Ammon's horn (tissue), 1 donor: ENCODE measurements at places on chromosomes 7 and 10.

DNA sequence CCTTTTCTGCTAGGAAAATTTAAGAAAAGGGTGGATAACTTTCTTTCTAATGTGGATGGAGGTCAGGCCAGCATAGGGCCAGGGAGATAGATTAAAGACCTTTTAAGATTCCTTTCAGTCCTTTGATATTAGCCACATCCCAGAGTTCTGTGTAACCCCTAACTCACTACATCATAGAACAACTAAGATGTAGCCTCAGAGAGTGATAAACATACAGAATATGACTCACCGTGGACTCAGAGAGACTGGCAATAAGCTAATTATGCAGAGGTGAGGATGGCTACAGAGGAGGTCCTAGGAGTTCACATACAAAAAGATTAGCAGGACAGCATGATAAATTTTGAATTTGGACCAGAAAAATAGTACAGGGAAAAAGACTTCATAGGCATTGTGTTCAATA lies 141.0 kb downstream of the AOAH start:
- DNase-seq, result no peak

DNA sequence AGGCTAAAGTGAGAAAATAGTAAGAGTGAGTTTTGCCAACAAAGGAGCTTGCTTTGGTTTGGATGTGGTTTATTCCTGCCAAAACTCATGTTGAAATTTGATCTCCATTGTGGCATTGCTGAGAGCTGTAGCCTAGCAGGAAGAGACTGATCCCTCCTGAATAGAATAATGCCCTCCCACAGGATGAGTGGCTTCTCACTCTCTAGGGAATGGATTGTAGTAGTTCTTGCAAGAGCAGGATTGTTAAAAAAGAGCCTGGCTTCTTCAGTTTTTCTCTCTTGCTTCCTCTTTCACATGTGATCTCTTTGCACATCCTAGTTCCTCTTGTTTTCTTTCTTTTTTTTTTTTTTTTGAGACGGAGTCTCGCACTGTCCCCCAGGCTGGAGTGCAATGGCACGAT lies 34.4 kb downstream of the ASAH2 start:
- DNase-seq, result no peak

GRCh38 chr10:91311601-91312381 lies 91.3 kb downstream of the PCGF5 start:
- DNase-seq, result no peak

DNA sequence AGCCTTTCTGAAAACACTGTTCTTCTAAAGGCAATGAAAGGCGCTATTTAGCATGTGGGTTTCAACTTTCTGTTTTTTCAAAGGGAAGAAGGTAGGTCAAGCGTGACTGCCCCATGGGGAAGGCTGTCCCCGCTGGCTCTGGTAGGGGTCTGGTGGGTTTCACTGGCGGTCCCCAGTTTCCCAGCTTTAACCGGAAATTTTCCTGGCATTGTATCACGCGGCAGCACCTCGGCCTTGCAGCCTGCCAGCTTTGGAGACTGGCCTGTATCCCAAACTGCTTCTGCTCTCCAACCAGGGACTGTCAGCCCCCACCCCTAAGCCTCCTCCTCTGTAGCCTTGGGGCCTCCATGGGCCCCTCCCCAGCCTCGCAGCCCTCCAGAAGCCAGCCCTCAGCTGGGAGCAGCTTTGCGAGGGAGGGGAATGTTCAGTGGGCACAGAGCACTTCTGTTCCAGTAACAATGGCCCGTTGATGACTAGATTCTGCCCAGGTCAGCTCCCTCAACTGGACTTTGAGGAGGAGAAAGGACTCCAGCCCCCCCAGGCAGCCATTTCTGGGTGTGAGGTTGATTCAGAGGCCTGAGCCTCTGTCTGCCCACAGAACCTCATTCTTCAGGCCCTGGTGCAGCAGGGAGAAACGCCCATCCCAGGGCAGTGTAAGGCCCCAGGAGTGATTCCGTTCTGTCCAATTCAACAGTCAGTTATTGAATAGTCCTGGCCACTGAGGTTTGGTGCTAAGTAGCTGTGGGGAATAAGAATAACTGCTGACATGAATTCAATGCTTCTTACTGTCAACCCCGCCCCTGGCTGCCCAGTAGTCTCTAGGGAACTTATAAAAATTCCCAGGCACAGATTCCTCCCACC lies 17.1 kb downstream of the CHST3 start:
- DNase-seq, result peak; percentile 98

DNA sequence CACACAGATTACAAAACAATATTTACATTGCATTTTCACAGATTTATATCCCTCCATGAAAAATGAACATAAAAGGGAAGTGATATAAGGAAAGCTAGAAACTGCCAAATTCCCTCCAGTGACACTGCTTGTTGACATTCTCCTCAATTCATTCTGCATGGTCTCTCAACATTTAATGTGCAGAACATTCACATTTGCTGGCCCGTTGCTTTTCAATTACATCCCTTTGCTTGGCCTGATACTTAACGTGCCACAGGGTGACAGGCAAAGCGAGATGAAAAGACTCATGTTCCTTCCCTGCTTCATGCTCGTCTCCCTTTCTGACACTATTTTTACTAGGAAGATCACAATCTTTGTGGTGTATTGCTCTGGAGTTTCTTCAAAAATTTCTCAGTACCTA lies 1019.7 kb upstream of the LRRN3 start:
- DNase-seq, result no peak

DNA sequence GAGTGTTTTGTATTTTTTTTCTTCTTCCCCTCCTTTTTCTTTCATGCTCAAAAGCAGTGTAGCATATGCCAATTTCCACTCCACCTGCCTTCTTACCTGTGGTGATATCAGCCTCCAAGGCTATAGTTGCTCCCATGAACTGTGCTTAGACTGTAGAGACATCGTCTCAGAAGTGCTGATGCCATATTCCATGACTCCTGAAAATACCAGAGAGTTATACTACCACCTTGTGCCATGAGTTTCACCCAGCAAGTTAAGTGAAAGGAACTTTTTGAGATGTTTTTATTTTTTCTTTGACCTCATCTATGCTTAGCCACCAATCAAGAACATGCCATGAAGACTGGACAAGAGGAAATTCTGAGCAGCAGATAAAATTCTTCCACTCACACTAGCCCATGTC lies 142.8 kb upstream of the SEMA3E start:
- DNase-seq, result no peak

DNA sequence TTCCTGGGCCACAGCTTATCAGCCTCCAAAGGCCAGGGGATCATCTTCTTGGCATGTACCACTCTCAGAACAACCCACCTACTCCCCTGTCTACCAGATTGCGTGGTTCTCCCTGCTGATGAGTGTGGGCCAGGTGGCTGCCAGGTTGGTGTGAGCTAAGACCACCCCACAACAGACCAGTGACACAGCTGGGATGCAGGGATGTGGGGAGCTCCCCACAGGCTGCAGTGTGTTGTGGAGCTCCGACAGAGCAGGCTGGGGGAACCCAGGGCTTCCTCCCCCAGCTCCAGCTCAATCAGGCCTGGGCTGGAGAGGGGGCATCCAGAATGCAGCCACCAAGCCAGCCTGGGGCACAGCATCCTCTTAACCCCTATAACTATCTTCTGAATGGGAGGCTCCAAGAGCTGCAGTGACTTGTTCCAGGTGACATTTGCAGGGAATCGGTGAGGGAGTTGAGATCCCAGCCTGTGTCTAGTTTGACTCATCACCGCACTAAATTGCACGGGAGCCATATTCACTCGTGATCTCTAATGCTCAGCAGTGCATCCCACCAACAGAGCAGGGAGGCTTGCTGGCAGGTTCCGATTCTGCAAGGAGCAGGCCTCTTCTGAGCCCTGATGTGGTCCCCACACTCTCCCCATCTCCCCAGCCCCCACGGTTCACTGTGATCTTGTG lies 596 bp upstream of the GDF2 start:
- DNase-seq, result no peak

GRCh38 chr7:98774884-98775283 lies 94.9 kb downstream of the TMEM130 start:
- no peak for DNase-seq

- peak; percentile 64 for DNase-seq
Measured at GRCh38 chr10:110495731-110496552, 1.8 kb upstream of the DUSP5 start.

DNA sequence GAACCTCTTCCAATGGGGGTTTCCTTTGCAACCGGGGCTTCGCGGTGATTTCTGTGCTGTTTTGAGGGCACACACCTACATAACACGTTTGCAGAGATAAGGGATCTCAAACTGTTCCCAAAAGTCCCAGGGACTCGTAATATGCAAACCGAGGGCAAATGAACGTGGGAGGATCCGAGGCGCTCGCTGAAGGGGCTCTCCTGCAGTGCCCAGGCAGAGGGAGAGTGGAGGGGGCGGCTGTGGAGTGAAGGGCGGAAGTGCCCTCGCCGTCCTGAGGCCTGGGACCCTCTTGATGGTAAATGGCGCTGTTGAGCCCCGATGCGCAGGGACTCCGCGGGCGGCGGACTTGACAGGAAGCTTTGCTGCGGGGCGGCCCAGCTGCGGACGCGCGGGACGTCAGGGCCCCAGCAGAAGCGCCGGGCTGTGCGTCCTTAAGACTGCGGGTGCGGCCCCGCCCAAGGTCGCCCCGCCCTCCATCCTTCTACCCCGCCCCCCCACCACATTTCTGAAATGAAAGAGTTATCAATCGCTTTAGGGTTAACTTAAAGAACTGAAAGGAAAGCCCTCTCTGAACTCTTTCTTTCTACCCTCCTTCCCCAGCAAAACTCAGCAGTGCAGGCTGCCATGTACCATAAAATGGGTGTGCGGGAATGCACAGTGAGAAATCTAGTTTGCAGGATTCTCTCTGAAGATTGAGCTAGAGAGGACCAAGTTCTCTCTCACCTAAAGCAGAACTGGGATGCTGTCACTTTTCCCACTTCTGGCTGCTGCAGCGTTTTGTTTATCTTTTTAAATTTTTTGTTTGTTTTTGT lies 151.8 kb upstream of the YAE1 start:
- peak; percentile 32 for DNase-seq

DNA sequence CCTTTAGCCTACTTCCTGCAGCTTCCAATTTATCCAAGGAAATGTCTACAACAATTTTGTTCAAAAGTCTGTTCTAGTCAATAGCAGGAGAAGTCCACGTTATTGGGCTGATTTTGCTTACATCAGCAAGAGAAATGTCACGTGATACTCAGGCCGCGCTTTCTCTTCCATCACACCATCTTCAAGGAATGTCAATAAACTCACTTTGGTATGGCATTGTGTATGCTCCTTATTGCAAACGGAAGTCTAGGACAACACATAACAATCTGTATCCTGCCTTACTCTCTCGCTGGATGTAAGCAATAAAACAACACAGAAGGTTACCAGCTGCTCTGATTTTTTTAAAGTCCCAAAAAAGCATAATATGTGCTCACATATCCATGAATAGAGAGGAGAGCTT lies 17.1 kb upstream of the STK17A start:
- no peak for DNase-seq

GRCh38 chr10:90819911-90820310 lies 37.9 kb downstream of the HTR7 start:
- DNase-seq, result no peak

DNA sequence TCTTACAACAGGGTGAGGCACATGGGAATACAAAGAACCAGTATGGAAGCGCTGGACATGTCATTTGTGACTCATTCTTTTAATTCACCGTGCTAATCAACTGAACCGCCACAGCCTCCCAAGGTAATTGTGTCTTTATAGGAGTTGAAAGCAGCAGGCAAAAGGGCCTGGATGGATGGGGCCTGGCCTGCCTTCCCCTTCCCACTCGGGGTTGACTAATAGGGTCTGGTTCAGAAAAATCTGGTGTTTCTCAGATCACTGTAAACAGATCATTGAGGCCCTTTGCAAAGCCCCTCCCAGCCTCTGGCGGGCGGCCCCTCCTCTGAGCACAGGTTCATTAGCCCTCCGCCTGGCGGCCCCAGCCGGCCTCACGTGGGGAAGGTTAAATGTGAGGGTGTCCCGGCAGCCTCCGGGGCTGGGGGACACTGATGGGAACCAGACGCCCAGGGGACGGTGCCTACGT lies 100.8 kb downstream of the EBF3 start:
- DNase-seq, result no peak

DNA sequence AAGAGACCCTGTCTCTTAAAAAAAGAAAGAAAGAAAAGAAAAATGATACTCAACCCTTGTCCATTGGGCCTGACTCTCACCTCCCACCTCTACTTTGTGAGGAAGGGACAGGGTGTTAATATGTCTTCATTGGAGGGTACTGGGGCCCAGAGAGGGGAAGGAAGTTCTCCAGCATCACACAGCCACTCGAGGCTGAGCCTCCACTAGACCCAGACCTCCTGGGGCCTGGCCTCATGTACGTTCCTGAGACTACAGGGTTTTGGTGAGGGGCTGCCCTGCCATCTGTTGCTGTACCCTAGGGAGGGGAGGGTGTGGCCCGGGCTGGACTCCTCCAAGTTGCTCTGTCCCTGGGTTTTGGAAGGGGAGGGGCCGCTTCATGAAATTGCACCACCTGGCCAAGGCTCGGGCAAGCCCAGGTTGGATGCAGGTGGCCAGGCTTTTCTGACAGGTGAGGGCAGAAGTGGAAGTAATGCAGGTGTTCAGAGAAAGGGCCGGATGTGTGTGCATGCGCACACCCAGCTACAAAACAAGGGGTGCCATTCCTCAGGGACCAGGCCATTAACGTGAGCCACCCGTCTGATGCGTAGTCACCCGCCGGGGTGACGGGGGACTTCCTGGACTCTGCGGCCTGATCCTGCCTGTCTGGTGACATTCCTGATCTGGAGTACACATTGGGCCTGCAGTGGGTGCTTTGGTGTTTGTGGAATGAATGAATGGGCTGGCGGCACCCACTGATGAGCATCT lies 21.7 kb downstream of the GTF2IRD1 start:
- no peak for DNase-seq

GRCh38 chr7:99267481-99267840 lies 5.2 kb upstream of the MYH16 start:
- peak; percentile 11 for DNase-seq

DNA sequence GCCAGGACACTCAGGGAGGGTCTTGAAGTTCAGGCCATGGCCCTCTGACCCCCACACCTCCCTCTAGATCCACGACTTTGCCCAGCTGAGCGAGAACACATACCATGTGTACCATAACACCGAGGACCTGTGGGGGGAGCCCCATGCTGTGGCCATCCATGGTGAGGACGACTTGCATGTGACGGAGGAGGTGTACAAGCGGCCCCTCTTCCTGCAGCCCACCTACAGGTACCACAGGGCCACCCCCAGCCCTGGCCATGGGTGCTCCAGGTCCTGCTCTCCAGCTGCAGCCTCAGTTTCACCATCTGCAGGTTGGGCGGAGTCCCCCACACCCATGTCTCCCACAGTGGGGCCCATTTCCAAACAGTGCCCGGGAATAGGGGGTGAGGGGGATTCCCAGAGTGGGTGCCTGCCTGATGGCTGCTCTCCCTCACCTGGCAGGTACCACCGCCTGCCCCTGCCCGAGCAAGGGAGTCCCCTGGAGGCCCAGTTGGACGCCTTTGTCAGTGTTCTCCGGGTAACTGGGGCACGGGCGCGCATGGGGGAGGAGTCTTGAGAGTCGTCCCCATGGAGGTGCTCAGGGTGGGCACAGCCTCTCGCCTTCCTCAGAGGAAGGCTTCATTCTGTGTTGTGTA lies 54.1 kb downstream of the PALD1 start:
- no peak for DNase-seq
